ENCODE measurements at places on chromosomes 13 and 19.

DNA sequence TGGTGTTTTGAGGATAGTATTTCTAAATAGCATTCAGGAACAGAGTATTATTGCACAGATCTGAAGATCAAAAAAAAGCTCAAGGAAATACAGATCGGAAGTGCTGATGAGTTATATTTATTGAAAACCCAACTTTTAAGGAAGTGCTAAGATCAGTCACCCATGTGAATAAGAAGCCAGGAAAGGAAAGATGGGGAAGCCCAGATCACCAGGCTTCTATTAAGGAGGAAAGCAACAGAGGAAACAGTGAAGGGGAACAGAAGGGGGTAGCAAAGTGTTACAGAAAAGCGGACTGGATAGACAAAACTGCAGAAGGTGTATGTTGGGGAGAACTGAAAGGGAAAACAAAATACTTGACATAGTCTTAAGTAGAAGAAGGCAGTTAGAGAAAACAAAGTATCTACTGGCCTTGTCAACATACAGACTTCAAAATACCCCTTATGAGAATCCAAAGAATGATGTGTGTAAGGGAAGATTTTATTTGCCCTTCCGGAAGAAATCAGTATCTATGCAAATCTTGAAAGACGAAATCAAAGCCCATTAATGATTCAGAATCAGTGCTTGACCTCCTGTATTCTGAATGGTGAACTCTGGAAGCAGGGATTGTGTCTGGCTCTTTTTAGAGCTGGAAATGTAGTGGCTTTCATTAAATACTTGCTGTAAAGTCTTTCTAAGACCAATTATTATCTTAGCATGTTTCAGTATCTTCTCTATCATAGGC is 12.1 kb downstream of the UFM1 start:
- DNase-seq, result no peak

- peak; percentile 44 for DNase-seq
Observed at GRCh38 chr19:4534836-4535658, at the start of gene PLIN5. Gene PLIN5, minus strand, starts transcription at chr19:4535224. Its CDS starts 1,150 bp downstream, at chr19:4534074.

- DNase-seq, result no peak
Observed at GRCh38 chr19:49879243-49879963, 1.9 kb downstream of the TBC1D17 start.

DNA sequence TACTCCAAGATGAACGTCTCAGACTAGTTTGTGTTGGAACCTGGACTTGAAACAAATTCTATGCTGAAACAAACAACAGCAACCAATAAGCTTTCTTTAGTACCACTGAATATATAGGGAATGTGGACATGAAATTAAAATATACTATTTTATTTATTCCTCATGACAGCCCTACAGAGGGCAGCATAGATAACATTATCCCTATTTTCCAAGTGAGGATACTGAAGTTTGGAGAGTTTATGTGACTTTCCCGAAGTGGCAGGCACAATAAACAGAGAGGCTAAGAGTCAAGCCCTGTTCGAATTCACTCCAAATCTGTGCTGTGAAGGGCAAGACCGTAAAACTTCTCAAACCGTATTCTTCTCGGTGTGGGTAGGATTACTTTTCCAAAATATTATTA is 509.9 kb upstream of the GPC6 start:
- DNase-seq, result no peak

DNA sequence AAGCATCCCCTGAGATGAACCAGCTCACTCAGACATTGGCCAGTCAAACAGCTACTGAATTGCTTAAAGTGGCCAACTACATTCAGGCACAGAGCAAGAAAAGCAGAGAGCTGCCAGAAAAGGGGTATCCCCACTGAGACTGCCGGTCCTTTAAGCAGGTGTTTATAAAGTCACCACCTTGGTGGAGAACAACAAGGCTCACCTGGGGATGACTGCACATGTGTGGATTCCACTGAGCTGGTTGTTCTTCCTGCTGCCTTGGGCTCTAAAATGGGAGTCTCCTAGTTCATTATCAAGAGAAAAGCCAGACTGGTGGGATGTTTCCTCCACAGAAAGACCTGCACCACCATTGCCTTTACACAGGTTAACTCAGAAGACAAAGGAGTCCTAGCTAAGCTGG is 51.8 kb upstream of the IPO5 start:
- no peak for DNase-seq

Data from C1 segment of cervical spinal cord (tissue), 14 donors.